ENCODE measurements at places on chromosomes 7 and 10.

GRCh38 chr7:99383791-99384370 is 9.4 kb downstream of the ARPC1B start:
- DNase-seq, result no peak

GRCh38 chr7:13155188-13155587 is 467.8 kb downstream of the ARL4A start:
- no peak for DNase-seq

DNA sequence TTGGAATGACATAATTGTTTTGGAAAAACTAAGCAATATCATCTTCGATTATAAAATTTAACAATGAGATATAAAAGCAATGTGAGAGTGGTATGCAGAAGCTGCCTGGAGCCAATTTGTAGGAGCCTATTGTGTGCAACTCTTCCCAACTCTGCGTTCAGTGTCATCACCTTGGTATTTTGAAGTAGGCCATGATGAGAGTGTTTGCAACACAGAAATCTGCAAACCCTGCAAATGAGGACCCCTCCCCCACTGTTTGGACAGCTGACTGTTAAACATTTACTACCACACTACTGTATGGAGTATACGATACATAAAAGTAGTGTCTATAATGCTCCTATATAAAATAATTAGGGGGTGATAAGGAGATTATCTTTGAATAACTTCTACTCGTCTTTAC is 531.3 kb downstream of the ATRNL1 start:
- DNase-seq, result no peak

DNA sequence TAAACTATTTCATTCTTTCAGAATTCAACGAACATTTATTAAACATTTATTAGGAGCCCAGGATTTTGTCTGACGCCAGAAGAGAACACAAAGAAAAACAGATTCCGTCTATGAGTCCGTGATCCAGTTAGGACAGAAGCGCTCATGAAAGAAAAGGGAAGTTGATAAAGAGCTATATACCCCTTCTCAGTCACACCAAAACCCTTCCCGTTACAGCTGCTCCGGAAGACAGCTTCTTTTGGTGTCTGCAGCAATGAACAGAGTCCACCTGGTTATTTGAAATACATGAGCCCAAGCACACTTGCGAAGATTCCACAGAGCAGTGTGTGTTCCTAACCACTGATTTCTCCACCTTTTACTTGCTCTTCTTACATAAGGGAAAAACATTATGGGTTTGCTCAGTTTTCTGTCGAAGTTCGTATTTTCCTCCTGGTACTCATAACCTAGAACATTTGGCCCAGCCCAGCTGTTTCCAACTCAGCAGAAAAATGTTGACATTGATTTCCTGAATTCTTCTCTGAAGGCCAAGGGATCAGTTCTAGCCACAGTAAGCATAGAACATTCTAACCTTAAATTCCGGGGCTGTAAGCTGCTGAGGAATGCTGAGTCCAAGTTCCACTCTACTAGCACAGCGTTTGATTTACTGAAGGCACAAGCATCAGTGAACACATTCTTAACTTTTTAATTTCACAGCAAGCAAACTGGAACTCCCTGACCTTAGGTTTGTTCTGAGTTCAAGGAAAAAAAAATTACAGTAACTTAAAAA is 206.5 kb downstream of the SORCS1 start:
- DNase-seq, result no peak

- no peak for DNase-seq
These were observed 76.2 kb downstream of the INPP5A start for GRCh38 chr10:132613566-132614348.

- DNase-seq, result no peak
These were observed 7.0 kb downstream of the LHPP start for GRCh38 chr10:124468624-124469023.

GRCh38 chr10:99433378-99434020 is 3.1 kb upstream of the GOT1 start:
- no peak for DNase-seq

DNA sequence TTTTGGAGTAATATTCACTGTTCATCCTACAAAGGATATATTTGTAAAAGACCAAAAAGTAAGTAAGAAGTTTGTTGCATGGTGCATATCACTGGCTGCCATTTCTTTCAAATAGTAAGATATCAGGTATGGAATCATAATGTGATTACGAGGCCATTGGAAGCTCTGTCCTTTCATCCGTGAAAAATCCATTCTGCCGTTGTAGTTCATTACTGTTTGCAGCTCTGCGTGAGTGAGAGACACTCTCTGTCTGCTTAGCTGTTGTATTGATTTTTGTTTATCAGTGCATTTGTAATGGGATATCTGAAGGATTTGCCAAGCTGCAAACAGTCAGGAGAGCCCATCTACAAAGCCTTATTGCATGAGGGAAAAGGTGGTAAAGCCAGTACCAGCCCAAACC is 44.1 kb upstream of the SLC39A12 start:
- no peak for DNase-seq

- peak; percentile 49 for DNase-seq
These were observed 74.9 kb downstream of the CTBP2 start for GRCh38 chr10:125085258-125086054.

DNA sequence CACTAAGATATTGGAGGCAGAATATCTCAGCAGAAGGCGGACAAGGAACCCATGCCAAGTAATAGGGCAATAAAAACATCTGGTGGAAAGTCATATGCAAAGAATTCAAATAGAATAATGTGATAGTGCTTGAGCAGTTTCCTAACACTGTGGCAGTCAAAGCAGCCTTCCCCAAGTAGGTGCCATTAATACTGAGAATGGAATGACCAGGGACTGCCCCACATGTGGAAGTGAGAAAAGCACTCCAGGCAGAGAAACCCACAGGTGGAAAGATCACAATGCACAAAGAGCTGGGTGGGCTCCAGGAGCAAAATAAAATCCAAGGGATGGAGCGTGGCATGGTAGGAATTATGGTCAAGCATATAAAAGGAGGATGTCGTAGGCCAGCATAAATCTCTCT is 64.4 kb upstream of the NME8 start:
- DNase-seq, result no peak

DNA sequence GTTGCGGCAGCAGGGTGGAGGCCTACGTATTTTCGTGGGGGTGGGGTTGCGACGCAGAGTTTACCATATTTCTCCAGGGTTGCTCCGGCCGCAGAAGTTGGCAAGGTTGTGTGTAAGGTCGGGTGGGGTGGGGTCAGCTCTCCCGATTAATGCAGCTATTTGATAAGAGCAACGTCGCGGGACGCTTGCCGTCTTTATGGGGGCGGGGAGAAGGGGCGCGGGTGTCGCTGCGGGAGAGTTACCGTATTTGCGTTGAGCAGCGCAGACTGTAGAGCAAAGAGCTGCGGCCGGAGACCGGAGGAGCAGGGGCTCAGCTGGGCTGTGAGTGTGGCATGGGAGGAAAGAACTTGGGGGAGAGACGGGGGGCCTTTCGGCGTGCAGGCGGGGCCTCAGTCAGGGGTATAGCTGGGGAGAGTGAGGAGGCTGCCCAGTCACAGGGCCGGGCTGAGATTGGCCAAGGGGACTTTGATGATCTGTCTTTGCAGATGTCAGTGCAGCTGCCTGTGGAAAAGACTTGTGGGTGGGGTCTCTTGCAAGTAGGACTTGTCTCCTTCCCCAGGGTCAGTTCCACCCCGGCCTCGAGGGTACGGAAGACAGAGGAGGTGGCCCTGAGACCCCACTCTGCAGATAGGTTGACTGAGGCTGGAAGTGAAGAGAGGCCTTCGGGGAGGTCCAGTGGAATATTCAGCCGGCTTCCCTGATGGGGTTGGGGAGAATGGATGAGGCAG is 26.6 kb downstream of the ZNF775 start:
- DNase-seq, result no peak

- no peak for DNase-seq
These were observed 18.9 kb downstream of the EPHB4 start for GRCh38 chr7:100808354-100808875.

- no peak for DNase-seq
These were observed 35.8 kb downstream of the RASGEF1A start for GRCh38 chr10:43230909-43231522.

- peak; percentile 24 for DNase-seq
These were observed 162.6 kb downstream of the ADAM12 start for GRCh38 chr10:126225672-126226008.

DNA sequence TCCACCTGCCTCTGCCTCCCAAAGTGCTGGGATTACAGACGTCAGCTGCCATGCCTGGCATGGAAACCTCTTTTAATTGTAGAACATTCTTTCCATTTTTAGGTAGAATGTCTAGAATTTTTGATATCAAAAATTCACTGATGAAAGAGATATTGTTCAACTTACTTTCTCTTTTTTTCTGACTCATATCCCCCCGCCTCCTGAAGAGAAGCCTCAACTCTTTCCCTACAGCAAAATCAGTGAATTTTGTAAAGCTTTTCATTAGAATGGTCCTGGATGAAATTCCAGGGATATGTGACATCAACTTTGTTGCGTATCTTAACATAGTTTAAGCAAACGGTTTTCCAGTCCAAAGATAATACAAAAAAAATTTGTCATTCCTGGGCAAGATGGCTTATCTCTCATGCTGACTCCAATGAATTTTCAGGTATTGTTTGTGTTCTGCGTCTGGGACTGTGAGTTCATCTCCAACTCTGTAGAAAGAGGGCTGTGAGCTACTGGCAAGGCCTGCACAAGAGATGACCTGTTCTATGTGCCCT is 256.8 kb downstream of the BMPER start:
- DNase-seq, result no peak

- DNase-seq, result no peak
These were observed 737.2 kb upstream of the IGFBP3 start for GRCh38 chr7:46658281-46658680.

DNA sequence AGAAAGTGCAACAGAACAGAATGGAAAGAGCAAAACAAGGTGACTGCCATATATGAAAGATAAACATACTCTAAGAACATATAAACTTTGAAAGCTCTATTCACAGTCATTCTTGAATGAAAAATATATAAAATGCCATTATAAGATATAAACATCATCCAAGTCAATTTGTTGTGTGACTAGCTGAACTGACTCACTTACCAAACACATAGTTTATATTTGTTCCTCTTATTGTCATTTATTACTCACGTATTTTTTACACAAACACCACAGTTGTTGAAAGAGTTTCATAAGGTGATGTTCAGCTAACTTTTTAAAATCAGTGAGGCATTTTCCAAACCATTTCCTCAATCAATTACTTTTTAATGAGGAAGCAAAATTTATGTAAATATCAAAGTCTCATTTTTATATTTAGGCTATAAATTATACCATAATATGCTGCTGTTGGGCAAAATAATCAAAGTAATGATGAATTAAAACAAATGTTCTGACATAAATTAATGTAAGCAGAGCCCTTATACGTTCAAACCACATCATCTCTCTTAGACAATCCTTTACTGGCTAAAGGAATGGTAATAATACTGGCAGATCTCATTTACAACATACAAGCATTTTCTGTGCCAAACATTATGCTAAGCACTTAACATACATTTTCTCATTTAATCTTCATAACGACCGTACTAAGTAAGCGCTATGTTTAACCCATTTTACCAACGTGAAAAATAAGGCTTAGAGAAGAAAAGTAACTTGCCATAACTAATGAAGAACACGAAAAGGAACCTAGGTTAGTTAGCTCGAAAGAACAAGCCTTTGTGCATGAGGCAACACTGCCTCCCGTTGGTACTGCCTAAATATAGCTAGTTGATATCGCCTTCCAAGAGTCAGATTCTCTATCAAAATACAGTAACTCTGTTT is 7.3 kb downstream of the LRRN3 start:
- DNase-seq, result no peak

DNA sequence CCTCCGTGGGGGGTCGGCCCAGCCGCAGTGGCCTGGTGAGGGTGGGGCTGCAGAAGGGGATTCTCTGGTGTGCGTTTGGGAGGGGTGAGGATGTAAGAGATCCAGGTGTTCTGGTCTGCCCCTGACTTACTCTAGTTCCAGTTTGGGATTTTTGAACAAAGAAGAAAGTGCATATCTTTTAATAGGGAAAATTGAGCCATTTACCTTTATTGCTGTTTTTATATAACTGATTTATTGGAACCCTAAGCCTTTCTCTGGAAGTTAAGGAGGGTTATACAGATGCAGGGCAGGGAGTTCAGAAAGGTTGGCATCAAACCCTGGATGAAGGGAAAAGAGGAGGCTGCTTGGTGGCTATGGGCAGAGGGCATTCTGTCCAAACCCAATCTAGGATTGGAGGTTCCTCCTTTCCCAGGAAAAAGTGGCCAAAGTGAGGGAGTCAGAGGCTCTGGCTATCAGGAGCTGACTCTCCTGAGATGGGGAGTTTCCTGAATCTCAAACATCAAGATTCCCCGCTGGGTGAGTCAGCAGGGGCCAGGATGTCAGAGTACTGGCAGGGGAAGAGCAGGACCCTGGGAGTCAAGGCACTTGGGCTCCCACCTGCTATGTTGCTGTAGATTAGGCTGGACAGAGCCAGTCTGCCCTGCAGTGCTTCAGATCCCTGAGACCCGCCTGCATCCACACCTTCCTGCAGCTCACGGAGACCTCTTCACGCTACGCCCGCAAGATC is 67.5 kb downstream of the CLIP2 start:
- DNase-seq, result no peak

GRCh38 chr7:44396931-44397545 is 71.6 kb upstream of the CAMK2B start:
- no peak for DNase-seq

- no peak for DNase-seq
These were observed 20.4 kb downstream of the SHH start for GRCh38 chr7:155791836-155792235.

GRCh38 chr7:75771224-75771623 is 787 bp downstream of the CCL26 start:
- no peak for DNase-seq

DNA sequence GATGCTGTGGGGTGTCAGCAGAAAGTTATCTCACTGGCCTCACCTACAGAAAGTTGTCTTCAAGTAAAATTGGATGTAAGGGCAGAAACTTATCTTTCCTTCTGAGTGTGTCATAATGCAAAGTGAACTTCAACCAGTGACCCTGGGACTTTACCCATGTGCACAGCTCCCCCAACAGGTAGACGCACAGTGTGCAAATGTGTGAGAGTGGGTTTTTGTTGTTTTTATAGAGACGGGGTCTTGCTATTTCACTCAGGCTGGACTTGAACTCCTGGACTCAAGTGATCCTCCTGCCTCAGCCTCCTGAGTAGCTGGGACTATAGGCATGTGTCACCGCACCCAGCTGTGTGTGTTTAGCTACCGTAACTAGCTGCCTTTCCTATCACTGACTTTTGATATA is 6.4 kb upstream of the KAZALD1 start:
- DNase-seq, result no peak

DNA sequence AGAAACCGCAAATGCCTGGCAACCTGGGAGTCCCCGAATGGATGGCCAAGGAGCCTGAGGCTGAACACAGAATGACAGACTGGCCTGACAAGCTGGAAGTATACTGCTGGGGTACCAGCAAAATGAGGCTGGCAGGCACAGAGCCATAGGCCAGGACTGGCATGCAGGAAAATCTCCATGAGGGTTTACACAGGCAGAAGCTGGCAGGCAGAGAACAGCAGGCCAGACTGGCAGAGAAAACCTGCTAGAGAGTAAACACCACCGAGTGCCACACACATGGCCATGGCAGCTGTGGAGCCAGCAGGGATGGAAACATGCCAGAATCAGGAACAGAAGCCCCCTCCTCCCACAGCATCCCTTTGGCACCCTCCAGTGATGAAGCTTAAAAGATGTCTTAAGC is 63.4 kb downstream of the CRPPA start:
- DNase-seq, result no peak

Data from hepatic stellate cell (primary cell).